ENCODE measurements at places on chromosomes 13 and 19.

GRCh38 chr13:66915596-66916185, 314.4 kb downstream of the PCDH9 start:
- DNase-seq, result no peak

GRCh38 chr13:30908416-30908980, 2.4 kb downstream of the MEDAG start:
- no peak for DNase-seq

DNA sequence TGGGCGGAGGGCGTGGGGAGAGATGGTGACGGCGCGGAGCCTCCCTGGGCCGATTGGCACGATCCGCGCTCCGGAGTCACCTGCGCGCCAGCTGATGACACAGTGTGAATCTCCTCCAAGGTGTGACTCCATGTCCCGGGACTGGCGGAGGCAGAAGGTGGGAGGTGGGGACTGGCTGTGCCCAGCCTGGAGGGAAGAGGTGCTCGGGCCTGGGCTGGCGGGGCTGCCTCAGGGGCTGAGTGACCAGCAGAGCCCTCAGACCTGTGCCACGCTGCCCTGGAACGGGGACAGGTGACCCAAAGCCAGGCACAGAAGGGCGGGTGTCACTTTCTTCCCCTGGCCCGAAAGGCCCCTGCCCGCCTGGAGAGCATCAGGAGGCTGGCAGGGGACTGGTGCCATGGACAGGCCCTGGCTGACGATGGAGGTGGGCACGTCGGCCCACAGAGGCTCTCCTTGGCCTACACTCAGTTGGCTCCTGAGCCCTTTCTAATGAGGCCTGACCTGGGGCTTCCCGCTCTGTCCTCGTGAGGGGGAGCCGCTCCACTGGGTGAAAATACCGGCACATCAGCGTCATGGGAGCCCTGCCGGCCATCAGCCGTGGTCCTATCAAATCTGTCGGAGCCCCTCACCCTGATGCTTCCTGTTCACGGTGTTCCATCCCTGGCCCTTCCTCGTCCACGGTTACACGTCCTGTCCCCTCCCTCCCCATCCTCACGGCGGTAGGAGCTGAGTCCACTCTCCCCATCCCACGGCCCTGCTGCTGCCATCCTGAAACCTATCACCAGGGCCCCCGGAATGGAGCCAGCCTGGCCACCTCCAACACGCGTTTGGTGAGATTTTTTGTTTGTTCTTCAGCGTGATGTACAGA, 75.6 kb downstream of the SPACA7 start:
- no peak for DNase-seq

GRCh38 chr13:74487091-74487722, 353.0 kb upstream of the KLF12 start:
- no peak for DNase-seq

GRCh38 chr13:103395139-103395538, 328.9 kb upstream of the SLC10A2 start:
- DNase-seq, result no peak

DNA sequence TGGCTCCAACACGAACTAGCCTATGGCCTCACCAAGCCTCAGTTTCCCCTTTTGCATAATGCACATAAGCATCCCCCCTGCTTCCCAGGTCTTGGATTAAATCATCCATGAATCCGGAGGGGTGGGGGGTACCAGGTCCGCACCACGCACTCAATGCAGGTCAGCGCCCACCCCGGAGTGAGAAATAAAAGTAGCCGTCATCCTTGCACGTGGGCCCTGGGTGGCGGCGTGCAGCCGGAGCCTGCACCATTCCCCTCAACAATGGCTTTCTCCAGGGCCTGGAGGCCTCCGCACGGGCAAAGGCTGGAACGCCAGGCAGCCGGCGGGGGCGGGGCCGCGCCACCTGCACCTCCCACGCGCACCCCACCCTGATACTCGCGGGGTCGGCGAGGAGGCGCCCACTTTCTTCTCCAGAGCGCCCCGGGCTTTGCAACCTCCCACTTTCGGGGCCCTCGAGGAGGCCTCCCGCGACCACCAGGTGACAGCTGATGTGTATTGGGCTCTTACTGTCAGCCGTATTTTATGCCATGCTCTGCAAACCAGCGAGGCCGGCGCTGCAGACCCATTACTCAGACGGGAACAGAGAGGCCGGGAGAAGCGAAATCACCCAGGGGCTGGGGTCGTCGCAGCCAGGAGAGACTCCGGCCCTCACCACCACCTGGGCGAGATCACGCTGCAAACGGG, 767 bp upstream of the GADD45B start:
- DNase-seq, result no peak

DNA sequence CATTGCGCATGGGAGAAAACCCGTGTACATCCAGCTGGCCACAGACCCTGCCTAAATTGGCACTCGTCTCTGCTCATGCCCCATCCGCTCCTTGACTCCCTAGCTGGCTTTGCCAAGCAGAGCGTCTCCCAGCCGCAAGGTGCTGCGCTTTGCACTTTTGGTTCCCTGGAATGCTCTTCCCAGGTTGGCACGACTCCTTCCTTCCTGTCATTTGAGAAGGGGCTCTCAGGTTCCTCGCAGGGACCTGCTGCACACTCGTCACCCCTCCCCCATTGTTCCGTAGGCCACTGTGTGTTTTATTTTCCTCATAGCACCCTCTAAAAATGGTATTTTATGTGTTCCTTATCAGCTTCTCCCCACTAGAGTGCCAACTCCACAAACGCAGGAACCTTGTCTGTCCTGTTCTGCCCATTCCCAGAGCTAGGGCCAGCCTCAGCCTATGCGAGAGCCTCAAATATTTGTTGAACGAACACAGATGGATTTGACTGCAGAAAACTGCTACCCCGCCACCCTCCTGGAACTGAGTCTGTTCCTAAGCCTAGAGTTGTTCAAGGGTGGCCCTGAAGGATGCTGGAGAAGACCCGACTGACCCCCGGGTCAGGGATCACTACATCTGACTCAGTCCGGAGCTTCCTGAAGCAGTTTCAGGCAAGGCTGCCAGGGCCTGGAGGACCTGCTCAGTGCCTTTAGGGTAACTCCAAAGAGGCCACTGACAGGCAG, 8.4 kb upstream of the CEBPA start:
- no peak for DNase-seq

DNA sequence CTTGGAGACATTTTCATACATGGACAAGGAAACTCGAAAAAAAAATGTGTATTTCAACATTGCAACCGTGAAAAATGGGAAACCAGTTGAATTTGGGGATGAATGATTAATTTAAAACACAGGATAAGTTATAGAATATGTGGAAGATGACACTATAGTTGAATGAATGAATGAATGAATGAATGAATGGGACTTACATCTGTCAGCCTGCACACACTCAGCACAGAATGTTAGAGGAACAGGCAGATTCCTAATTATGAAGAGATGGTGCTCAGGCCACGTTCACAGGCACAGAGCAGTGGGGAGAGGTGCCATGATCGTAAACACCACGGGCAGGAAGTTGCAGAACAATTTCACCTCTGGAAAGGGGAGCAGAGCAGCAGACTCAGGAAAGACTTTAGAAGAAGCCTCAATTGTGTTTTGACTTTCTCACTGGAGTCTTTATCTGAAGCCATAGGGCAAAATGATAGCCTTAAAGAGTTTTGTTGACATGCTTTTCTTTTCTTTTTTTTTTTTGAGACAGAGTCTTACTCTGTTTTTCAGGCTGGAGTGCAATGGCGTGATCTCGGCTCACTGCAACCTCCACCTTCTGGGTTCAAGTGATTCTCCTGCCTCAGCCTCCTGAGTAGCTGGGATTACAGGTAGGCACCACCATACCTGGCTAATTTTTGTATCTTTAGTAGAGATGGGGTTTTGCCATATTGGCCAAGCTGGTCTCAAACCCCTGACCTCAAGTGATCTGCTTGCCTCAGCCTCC, 4.9 kb upstream of the SULT2A1 start:
- DNase-seq, result no peak
